ENCODE measurements at places on chromosomes 1 and 21. TPM values are rescaled to one million over a fixed set of nuclear protein-coding genes. Genes with fewer than 3 reads are reported as not detected.

- no peak for DNase-seq
These were observed 64.1 kb downstream of the ATP2B4 start for GRCh38 chr1:203690730-203691129.

GRCh38 chr1:115723756-115724155, 44.8 kb downstream of the CASQ2 start:
- no peak for DNase-seq

- DNase-seq, result no peak
These were observed 33.0 kb upstream of the PRRX1 start for GRCh38 chr1:170630977-170631376.

DNA sequence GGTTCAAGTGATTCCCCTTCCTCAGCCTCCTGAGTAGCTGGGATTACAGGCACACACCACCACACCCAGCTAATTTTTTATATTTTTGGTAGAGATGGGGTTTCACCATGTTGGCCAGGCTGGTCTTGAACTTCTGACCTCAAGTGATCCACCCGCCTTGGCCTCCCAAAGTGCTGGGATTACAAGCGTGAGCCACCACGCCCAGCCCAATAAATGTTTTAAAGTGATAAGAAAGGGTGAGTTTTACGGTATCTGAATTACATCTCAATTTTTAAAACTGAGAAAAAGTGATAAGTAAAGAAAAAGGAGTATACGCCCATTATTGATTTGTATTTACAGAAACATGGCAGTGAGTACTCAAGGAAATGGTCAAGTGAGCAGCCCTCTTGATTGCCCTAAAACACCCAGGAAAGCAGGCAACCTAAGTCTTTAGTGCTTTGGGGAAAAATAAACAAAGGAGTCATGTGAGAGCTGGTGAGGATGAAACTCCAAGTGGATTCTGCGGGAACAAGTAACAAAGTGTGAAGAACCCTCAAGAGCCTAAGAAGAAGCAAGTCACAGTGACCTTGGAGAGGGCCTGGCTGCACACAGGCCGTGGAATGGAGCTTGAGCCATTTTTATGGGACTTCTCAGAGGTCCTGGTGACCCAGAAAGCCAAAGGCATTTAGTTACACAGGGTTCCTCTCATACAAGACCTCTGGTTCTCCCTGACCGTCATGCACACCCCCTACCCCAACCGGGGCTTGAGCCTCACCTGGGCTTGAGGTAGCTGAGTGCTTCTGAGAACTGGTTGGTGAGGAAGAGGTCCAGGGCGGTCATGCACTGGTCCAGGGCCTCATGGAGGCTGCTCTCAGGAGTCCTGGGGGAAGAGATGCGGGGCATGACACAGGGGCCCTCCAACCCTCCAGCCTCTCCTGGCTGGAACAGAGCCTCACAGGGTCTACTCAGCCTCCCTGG, 9.1 kb downstream of the TTC39A start:
- no peak for DNase-seq

Gene MACO1
- 5.2 TPM for polyA plus RNA-seq

Gene SLC2A5
- polyA plus RNA-seq, result 0.12 TPM

Measured in A549 (cell line).